ENCODE measurements at places on chromosomes 1 and 21.

- peak; percentile 21 for DNase-seq
Observed at GRCh38 chr1:20511518-20512428, 3.8 kb upstream of the MUL1 start.

GRCh38 chr1:241219449-241219848, 137.6 kb downstream of the RGS7 start:
- no peak for DNase-seq

DNA sequence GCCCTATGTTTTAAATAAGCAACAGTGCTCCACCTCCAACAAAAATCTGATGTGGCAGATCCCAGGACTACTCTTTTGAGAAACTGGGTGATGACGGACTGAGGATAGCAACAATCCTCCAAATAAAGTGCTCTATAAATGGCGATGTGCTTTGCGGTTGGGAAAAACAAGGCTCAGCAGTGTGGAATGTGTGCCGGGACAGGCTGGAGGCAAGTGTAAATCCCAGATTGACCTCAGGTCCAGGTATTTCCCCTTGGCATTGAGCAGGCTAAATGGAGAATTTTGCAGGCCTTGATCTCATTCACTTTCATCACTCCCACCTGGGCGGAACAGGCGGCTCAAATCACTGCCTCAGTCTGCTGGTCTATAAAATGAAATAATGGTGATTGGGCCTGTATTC, 35.1 kb downstream of the LRRC42 start:
- DNase-seq = no peak

DNA sequence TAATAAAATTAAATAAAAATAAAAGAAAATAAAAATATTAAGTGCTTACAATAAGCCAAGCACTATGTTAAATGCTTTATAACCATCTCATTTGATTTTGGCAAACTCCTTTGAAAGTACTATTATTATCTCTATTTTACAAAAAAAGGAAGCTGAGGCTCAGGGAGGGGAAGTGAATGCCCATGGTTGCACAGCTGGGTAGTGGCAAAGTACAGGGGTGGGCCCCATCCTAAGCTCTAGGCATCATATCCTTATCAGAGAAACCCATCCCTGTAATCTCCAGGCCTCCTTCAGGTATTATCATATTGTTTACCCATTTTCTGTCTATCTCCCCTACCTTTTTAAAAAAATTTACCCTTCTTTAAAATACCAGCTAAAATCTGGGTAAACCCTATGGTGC, 2.3 kb upstream of the MED18 start:
- DNase-seq = no peak

- no peak for DNase-seq
Observed at GRCh38 chr1:2791027-2791760, 10.3 kb downstream of the TTC34 start.

- DNase-seq = no peak
Observed at GRCh38 chr1:116605315-116605714, 34.5 kb upstream of the CD58 start.

DNA sequence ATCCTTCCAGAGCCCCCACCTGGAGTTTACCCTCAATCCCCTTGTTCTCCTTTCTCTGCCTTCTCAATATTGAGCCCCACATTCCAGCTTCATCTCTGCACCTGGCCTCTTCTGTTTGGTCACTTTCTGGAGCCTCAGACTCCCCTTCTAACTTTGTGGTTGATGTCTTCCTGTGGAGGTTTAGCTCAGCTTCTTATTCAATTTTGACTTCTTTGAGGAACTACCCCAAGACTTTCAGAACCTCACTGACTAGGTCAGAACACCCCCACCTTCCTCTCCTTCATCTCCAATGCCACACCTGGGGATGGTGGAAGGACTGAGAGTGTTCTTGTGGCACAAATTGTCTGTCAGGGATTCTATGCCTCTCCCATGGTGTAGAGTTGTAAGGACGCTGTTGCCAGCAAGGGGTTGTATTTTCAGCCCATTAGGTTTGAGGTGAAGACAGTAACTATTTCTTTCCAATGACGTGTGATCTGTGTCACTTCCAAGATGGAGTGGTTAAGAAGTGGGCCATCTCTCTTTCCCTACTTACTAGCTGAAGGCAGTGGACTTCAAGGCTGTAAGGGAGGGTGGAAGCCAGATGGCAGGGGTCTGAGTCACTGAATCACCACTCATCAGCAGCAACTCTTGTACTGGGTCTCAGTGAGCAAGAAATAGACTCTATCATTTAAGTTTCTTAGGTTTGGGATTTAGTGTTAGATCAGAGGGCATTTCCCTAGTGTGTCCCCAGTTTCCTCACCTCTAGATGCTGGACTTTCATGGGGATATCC, 80.6 kb downstream of the PAPPA2 start:
- DNase-seq = no peak

GRCh38 chr1:15418806-15419515, 9.3 kb downstream of the EFHD2 start:
- no peak for DNase-seq

DNA sequence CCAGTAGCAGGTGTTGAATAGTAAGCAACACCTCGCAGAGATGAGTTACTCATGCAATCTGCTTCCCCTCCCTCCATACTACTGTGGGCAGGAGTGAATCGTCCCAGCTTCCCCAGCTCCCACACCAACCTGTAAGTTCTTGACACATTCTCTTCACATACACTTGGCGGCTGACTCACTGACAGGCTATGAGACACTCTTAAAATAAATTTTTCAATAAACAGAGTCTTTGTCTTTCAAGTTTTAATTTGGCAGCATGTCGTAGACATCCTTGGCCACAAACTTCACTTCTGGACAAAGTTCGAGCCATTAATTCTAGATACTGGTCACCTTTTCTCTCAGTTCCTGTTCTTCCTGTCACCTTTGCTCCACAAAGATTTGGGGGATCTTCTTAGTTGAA, 290.7 kb downstream of the TM2D1 start:
- DNase-seq = no peak

GRCh38 chr1:118442214-118442613, 257.2 kb upstream of the SPAG17 start:
- no peak for DNase-seq

DNA sequence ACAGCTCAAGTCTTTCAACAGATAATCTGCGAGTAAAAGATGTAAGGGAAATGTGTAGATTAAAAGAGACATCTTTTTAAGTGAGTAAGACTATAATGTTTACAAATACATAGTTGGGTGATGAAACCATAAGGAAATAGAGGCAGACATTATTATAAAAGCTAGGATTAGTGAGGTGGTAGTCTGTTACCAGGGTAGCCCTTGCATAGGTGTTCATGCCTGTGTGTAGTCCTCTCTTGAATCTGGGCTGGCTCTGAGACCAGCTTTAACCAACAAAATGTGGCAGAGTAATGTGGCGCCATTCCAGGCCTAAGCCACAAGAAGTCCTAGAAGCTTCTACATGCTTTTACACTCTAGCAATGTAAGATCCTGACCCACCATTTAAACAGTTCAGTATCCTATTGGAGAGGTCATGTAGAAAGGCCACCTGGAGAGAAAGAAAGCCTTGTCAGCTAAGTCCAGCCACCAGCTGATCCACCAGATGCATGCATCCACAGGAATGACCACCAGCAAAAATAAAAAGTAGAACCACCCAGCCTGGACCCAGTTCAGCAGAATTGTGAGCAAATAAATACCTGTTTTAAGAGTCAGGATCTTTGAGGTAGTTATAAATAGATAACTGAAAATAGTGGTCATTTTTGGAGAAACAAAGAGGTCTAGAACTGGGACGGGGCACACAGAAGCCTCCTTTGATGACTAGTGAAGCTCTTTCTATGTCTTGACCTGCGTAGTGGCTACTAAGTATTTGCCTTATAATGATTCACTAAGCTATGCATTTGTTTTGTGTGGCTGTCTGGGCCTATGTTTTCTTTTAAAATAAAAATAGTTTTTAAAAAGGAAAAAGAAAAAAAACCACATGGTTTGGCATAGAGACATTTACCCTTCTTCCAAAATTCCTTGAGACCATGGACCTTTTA, 8.1 kb downstream of the NIBAN1 start:
- DNase-seq = peak; percentile 56

DNA sequence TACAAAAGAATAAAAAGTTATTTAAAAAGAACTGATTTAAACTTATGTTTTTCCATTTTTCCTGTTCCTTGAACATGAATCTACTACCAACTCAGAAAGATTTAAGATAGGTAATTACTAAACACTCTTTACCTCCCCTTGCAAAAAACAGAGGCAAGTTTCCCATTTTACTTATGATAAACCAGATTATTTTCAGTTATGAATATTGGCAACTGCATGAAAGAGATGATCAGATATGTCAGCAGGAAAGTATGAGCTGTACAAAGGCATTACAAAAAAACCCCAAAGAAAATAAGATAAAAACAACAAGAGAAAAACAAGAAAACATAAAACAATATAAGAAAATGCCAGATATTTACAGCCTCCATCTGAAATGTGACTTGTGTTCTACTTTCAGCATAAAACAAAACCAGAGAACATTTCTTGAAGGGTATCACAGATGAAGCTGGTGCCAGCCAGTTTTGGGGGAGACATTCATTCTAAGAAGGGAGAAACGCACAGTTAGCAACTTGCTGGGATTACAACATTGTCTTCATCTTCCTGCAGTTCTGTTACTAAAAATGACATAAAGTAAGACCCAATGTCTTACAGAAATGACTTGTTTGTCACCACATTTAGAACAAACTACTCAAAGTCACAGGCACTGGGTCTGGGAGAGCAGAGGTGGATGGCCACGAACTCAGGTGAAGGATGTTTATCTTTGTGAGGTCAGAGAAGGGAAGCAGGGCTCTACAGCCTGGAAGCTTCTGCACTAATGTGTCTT, 19.1 kb downstream of the ZC3H12A start:
- DNase-seq = no peak

DNA sequence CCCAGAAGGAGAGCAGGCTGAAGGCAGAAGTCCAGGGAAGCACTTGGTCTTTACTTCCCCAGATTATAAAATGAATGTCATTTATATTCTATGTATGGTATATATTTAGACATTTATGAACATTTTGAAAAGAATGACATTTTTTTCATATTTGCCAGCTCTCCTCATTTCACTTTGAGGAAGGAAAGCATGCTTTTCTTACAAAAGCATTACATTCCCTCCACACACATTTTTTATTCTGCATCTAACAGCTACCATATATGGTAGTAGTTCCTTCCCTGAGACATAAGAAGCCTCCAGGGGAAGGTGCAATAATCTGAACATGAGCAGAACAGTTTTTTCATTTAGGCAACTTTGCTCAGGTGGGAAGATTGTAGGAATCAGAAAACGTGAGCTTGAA, 94.0 kb downstream of the LRRC7 start:
- no peak for DNase-seq

- DNase-seq = no peak
Observed at GRCh38 chr1:197024460-197024859, 42.6 kb downstream of the F13B start.

DNA sequence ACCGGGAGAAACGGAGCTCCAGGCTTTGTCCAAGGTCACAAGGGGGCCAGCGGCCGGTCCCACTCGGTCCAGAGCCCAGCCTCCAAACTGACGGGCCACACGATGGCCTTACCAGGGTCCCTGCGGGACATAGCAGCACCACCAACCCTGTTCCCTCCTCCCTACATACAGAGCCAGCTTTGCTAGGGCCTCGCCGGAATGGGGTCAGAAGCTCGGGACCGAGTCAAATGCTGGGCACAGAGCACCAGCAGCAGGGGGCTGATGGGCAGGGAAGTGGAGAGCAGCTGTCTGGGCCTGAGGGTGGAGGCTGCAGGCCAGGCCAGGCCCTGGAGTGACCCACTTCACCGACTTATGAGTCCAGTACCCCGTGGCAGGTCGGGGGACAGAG, 14.9 kb upstream of the TTC39A start:
- DNase-seq = no peak

DNA sequence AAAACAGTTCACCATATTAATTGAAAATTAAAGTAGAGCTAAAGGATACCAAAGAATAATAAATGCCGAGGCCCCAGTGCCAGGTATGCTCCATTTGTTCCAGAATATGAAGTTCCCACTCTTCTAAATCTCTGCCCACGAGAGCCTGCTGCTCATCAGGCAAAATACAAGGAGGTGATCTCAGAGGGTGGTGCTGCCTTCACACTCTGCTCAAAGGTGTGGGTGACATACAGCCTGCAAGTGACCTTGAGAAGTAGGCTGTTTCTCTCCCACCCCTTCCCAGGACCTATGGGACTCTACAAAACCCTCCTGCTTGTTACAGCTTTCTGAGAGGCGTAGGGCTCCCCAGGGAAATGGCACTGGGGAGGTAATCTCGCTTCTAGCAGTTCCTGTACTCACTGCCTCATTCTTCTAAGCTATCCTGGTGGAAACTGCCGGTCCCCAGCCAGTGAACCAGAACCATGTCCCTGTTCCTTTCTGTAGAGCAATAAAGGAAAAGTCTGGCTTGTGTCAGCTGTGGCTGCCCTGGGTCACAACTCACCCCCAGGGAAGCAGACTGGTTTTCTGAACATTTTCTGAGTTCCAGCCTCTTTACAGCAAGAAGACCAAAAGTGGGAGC, 26.9 kb upstream of the DPT start:
- no peak for DNase-seq

Measured in foreskin fibroblast (primary cell).